ENCODE measurements at places on chromosomes 3 and 15. TPM values are rescaled to one million over a fixed set of nuclear protein-coding genes. Genes with fewer than 3 reads are reported as not detected.

The GLT8D1 gene
- 87.2 TPM for total RNA-seq

- DNase-seq: no peak
These were observed 108.4 kb downstream of the TMCO5A start for GRCh38 chr15:38042707-38043445.

DNA sequence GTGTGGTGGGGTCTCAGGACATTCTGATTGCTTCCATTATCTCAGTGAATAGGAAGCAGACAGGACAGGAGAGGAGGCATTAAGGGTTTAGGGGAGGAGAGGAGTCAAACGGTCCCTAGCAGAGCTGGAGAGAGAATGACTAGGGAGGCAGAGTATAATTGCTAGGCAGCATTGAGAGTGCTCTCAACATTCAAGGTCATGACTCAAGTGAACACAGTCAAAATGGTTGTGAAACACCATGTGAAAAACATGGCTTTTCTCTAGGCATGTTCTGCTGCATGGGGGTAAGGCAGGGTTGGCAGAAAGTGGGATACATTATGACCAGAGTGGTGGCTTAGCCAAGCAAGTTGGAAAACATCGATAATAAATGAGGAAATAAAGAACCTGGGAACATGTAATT, 19.5 kb upstream of the HRH1 start:
- peak; percentile 13 for DNase-seq

- DNase-seq: no peak
These were observed 184.6 kb downstream of the GOLGA6L6 start for GRCh38 chr15:20356911-20357480.

DNA sequence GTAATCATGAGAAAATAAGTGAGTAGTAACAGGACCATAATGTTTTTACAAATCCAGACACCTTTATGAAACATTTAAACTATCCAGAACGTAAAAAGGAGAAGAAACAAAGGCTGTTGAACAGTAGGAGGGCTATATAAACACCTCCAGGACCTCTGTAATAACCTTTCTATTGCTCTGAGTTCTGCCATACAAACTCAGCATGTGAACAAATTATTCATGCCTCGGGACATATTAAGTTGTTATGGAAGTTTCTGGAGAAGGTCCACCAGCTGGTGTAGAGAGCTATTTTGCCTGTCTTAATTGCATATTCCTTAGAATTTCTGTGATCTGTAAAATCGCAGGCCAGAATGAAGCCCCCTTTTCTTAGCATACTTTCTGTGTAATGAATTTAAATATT, 256.3 kb downstream of the UBE2E2 start:
- no peak for DNase-seq

- DNase-seq: no peak
These were observed 345.1 kb upstream of the CBLB start for GRCh38 chr3:106213954-106214353.

GRCh38 chr15:86247249-86247955, 167.7 kb downstream of the AGBL1 start:
- DNase-seq: no peak

- DNase-seq: no peak
These were observed 21.3 kb downstream of the TM4SF1 start for GRCh38 chr3:149356044-149356592.

DNA sequence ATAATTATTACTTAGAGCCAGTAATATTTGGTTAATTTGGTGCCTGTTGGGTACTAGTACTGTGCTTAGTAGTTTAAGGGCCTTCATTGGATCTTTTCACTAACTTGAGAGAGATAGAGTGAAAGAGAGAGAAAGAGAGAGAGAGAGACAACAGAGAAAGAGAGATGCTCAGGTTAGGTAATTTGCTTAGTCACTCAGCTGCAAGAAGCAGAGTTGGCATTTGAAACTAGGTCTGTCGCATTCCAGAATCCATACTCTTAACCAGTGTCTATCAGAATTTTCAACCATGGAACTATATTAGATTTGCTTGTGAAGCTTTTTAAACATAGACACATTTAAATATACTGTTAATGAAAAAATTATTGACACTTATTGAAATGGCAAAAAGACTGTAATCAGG, 31.1 kb upstream of the NUDT16 start:
- DNase-seq: peak; percentile 38

The ZNF280D gene
- total RNA-seq: 24.5 TPM
